ENCODE measurements at places on chromosomes 11 and 22.
A peak's percentile ranks its signal among the peaks of the same experiment; 100 is the strongest.

- peak; percentile 34 for DNase-seq
These were observed 851.1 kb upstream of the RAG2 start for GRCh38 chr11:37449146-37449545.

DNA sequence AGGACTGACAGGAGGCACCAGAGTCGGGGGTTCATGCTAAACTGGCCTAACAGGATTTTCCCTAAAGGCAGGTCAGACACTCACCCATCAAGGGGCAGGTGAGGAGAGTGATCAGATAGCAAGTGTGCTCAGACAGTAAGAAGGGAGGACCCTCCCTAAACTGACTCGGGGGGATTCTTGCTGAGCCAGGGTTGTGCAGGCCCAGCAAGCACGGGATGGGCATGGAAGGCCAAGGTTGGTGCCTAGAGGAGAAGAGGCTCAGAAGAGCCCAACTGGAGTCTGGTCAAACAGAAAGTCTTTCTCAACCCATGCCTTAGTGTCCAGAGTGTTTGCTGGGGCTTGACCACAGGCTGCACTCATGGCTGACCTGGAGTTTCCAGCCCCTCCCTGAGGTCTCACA is 6.2 kb upstream of the APOL1 start:
- no peak for DNase-seq

- no peak for DNase-seq
These were observed 761 bp upstream of the NXF1 start for GRCh38 chr11:62805961-62806441.

DNA sequence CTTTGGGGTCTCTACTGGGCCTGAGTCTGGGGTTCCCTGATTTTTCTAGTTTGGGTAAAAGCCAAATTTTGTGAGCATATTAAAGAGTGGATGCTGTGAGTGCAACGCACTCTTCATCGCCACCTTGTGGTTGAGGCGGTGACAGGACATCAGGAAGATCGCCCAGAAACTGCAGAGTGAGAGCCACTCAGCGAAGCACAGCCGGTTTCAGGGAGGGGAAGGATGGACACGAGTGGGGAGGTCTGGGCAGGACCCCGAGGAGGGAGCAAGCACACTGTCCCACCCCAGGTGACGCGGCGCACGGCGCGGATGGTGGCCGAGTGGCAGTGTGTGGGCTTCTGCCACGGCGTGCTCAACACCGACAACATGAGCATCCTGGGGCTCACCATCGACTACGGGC is 9.1 kb downstream of the SELENOO start:
- DNase-seq: peak; percentile 9

DNA sequence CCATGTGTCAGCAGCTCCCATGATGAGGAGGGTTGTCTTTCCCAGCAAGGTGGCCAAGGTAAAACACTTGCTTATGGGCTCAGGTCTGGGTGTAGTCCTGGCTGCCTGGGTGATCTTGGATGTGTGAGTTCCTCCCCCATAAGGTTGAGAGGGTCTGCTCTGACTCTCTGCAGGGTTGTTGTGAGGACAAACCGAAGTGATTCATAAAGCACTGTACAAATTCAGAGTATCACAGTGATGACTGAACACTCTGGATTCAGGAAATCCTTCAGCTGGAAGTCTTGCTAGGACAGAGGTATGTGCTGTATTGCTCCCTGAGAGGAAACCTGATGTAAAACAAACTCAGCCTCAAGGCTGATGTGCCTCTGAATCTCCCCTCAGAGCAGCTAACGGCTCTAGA is 220.9 kb upstream of the PITPNB start:
- peak; percentile 92 for DNase-seq

DNA sequence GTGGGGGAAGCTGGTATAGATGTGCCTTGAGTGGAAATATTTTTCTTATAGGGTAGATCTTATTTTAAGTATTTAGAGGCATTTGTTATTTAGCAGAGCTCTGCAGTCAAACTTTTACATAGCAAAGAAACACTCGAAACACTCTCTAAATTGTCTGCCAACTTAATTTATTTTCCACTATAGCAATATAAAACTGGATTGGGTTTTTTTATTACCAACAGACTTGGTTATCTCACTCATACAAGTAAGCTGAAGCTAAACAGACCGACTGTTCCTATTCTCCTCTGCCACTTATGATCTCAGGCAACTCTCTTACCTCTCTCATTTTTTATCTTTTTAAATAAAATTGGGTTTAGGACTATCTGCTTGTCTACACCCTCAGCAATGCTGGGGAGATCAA is 4.6 kb downstream of the RAB38 start:
- no peak for DNase-seq

DNA sequence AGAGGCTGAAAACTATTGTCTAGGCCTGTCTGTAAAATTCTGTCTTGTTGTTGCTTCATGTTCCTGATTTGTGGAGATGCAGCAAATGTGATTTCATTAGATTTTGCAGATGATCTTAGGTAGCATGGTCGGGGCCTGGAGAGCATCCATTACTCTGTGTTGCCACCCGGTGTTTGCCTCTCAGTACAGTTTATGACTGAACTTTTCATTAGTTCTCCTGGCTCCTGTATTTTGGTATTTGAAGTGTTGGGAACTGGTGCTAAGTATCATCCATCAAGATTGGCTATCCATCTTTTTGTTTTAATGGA is 7.7 kb downstream of the YWHAH start:
- DNase-seq: no peak

DNA sequence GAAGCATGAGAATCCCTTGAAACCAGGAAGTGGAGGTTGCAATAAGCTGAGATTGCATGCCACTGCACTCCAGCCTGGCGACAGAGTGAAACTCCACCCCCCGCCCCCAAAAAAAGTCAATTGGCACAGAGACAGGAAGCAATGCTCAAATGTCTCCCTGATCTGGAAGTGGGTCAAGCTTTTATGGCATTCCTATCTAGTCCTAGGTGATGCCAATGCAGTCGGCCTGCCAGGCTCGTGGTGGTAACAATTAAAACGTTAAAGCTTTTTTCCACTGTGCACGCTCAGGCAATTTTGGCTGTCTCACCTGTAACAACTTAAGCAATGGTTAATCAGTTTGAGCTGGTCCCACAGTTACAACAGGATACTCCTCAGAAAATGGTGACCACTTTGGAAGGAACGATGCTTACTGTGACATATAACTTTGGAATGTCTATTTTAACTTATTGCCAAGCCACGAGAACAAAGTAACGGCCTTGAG is 18.9 kb upstream of the PISD start:
- no peak for DNase-seq

Measured in non-pigmented ciliary epithelial cell (primary cell).